Aorta (tissue), 5 donors: ENCODE measurements at places on chromosomes 1 and 21. TPM values are rescaled to one million over a fixed set of nuclear protein-coding genes. Genes with fewer than 3 reads are reported as not detected.

Gene LCE1A
- not detected for total RNA-seq

GRCh38 chr21:24204641-24205040 is 1402.6 kb downstream of the MRPL39 start:
- DNase-seq = no peak

DNA sequence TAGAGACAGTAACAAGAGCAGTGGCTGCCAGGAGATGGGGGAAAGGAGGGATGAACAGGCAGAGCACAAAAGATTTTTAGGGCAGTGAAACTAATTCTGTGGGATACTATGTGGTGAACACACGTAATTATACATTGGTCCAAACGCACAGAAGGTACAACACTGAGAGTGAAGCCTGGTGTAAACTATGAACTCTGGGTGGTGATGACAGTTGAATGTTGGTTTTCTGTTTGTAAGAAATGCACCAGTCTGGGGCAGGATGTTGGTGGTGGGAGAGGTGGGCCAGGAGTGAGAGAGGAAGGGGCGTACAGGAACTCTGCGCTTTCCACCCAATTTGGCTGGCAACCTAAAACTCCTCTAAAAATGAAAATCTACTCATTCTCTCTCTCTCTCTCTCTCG is 50.2 kb upstream of the TIAM1 start:
- DNase-seq = no peak

GRCh38 chr1:246063013-246063616 is 444.0 kb downstream of the SMYD3 start:
- no peak for DNase-seq

- no peak for DNase-seq
Measured at GRCh38 chr1:118081387-118081786, 103.6 kb downstream of the SPAG17 start.

DNA sequence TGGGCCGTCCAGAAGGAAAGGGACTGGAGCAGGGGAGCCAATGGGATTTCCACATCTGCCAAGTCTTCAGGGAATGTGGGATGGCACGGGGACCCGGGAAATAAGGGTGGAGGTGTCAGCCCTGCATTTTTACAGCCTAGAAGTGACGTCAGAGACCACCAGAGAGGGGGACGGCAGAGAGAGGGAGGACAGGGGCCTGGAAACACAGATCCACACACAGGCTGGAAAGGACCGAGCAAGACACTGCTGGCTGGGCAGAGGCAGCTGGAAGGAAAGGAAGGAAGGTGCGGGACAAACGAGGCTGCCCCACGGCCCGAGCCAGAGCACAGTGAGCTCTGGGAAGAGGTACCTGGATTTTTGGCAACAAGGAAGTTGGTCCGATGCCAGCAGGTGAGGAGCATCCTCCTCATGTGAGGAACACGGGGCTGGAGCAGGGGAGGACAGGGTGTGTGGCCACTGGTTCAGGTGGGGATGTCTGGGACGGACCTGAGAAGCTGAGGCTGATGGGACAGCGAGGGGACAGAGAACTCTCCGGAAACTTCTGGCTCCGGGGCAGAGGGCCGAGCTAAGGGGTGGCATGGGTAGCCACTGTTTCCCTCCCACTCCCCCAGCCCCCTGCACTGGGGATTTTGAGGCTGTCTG is 138.3 kb downstream of the PGBD5 start:
- DNase-seq = peak; percentile 68

- peak; percentile 33 for DNase-seq
Measured at GRCh38 chr1:227939791-227940771, 7.7 kb downstream of the WNT9A start.
